ENCODE measurements at places on chromosomes 4 and X.

- peak; percentile 31 for DNase-seq
These were observed 45.2 kb upstream of the HGFAC start for GRCh38 chr4:3396600-3396999.

DNA sequence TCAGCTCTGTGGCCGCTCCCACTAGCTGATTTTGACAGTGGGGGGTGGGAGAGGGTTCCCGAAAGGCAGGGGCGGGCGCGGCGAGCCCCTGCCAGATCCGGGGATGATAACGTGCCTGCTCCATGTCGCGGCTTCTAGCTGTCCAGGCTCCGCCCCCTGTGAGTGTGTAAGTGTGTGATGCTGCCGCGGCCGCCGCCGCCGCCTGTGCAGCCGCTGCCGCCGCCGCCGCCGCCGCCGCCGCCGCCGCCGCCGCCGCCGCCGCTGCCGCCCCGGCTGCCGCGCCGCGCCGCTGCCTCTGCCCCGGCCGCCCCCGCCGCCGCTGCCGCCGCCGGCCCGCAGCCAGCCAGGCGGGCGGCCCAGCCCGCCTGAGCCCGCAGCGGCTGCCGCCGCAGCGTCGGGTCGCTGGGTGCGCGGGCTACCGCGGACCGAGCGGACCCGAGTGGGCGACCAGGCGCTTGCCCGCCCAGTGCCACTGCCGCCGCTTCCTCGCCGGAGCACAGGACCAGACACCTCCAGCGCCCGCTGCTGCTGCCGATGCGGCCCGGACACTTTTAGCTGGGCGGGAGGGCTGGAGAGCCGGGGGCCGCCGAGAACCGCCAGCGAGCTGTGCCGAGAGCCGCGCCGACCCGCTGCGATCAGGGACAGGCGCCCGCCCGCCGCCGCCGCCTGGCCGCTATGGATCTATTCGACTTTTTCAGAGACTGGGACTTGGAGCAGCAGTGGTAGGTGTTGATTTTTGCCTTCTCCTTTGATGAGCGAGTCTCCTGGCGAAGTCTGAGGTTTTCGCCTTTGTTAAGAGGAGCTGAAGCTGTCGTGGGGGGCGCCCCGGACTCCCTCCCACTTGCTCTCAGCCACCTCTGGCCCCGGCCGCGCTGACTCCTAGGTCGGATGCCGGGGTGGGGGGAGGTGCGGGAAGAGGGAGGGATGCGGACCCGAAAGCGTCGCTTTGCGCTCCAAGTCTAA is at the start of gene AFF2:
TSS of gene AFF2 (plus strand) at position 195 of the 963 bp plus-strand sequence. CDS start at position 676, 481 bp downstream.
- DNase-seq = peak; percentile 0

DNA sequence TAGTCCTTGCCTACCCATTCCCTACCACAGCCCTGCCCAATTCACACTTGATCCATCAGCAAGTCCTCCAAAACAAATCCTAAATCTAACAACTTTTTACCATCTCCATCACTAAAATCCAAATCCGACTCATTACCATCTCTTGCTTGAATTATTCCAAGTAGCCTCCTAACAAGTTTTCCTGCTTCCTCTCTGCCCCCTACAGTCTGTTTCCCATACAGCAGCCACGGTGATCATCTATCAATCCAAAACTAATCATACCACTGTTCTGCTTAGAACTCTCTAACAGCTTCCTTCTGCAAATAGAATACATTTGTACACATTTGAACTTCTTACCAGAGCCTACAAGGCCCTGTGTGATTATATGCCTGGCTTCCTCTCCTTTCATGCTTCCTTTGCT is 133.0 kb downstream of the SHROOM4 start:
- no peak for DNase-seq

DNA sequence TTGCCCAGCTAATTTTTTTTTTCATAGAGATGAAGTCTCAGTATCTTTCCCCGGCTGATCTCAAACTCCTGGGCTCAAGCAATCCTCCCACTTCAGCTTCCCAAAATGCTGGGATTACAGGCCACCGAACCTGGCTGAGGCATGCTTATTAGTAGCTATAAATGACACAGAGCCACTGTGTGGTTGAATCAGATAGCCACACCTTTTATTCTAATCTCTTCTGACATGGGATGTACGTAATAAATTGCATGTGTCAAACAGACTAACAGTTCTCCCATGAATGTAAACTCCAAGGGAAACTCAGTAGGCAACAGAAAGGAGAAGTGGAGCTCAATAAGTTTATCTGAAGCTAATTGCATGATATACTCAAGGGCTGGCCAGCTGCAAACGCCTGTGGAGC is 139.8 kb upstream of the VCX3A start:
- DNase-seq = no peak

- no peak for DNase-seq
These were observed 165.2 kb downstream of the SLC39A8 start for GRCh38 chr4:102180046-102180445.

All from fibroblast of gingiva (primary cell).